Dermis blood vessel endothelial cell (primary cell): ENCODE measurements at places on chromosomes 2 and 18.

DNA sequence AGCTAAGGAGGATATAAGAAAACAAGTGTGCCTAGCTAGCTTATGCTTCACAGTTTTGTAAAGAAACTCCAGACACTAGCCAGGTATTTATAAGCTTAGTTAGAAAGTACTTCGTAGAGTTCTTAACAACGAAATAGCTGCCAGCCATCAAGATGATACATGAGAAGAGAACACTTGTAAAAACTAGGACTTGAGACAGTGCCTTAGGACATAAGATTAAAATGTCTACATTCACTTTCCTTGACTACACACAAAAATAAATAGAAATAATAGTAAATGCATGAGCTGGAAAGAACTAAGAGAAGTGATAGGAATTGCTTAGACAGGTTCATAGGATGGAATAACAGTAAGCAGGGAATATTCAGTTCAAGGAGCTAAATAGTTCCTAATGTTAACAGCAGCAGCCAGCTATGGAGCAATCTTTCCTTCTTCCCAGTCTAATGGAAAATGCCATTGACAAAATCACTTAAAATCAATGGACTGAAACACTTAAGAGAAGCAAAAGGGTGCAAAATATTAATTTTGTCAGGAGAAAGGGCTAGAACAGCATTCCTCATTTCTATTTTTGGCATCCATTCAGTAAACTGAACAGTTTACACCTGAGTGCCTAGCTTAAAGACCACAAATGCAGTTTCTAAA lies 186.6 kb downstream of the PDE11A start:
- DNase-seq, result no peak

GRCh38 chr18:14969500-14969899 lies 221.5 kb downstream of the ANKRD30B start:
- no peak for DNase-seq

DNA sequence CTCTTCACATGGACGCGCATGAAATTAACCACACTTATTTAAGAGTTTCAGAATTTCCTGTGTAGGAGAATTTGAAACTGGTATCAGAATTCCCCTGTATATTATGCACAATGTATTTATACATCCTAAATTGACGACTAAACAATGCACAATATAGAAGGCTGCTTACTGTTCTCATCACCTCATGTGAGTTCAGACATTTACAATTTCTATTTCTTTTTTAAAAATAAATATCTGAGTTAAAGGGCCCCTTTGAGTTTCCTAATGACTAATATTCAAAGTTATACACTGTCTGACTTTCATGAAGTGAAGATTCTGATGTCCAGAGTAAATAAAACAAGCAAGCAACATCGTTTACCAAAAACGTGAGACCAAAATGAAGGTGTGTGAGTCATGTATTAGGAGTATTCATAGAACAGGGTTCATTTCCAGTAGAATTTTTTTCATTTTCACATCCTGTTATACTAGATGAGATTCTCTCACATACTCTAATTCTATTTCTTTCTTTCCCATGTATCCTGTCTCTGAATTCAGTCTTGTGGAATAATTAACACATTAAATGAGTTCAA lies 406.2 kb downstream of the NUP35 start:
- DNase-seq, result no peak

GRCh38 chr18:50879302-50880118 lies 592 bp downstream of the ME2 start:
- peak; percentile 59 for DNase-seq

DNA sequence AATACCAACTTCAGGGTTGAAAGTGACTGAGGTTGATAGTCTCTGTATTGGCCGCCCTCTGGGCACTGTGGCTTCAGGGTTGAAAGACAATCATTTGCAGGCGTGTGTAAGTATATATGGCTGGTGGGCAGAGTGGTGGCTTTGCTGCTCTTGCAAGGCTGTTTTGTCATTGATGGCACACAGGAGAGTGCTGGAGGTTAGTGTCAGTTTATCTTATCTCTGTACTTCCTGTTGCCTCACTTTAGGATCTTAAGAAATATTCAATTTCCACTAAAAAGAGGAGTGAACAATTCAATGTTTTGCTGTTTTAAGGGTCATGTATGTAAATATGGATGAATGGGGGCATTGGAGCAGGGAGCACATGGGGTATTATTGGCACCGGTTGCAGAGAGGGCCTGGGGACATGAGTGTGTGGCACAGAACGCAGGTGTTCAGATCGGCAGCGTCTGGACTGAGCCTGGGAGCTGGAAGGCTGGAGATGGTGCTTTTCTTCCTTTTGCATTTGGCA lies 51.5 kb downstream of the NCK2 start:
- no peak for DNase-seq

- DNase-seq, result no peak
Observed at GRCh38 chr18:755506-755905, 43.1 kb upstream of the ENOSF1 start.

DNA sequence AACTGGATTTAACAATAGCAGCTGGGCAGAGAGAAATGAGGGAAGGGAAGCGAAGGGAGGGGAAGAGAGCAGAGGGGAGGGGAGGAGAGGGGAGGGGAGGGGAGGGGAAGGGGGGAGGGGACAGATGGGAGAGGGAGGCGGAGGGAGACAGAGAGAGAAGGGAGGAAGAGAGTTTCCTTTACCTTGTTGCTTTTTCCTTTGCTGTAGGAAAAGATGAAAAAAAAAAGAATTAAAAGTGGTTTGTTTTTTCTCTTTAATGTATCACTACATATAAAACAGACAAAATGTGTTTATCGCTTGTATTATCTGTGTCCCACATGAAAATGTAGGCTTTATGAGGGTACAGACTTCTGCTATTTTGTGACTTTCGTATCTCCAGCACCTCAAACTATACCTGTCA lies 190.4 kb upstream of the KYNU start:
- DNase-seq, result no peak

DNA sequence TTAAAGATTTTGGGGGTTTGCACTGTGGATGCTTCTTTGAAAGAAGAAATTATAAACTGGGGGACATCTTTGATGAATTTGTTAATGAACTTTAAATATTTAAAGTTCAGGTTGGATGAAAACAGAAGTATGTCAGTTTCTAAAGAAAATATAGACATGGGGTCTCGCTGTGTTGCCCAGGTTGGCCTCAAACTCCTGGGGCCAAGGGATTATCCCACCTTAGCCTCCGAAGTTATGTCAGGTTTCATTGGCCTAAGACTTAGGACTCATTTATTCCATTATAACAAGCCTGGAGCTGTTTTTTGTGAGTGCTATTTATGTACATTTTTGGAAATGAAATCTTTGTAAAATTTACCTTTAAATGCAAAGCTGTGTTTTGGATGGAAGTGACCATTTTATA lies 2.5 kb downstream of the NAB1 start:
- no peak for DNase-seq

DNA sequence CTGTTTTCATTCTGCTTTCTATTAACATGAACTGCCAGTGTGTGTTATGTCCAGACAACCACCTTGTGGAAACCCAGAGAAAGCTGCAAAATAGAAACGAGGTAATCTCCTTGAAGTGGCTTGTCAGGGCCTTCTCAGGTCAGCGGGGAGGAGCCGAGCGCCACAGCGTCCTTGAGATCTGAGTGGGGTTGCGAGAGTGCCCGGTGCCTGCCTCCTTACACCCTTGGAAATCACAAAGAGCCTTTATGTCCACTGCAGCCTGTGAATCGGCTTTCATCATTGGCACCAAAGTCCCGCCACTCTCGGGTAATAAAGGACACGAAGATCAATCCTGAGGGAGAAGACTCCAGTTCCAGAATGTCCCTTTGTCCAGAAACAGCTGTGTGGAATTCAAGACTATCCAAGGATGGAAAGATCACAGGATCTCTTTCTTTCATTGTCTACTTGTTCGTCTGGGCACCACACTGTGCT lies 135.2 kb downstream of the HRH4 start:
- no peak for DNase-seq

DNA sequence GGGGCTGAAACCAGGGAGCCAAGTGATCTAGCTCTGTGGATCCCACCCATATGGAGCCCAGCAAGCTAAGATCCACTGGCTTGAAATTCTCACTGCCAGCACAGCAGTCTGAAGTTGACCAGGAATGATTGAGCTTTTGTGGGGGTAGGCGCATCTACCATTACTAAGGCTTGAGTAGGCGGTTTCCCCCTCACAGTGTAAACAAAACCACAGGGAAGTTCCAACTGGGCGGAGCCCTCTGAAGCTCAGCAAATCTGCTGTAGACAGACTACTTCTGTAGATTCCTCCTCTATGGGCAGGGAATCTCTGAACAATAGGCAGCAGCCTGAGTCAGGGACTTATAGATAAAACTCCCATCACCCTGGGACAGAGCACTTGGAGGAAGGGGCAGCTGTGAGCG lies 96.7 kb downstream of the CCDC148 start:
- DNase-seq, result no peak

- DNase-seq, result peak; percentile 19
Observed at GRCh38 chr2:136116813-136117390, 1.0 kb downstream of the CXCR4 start.

DNA sequence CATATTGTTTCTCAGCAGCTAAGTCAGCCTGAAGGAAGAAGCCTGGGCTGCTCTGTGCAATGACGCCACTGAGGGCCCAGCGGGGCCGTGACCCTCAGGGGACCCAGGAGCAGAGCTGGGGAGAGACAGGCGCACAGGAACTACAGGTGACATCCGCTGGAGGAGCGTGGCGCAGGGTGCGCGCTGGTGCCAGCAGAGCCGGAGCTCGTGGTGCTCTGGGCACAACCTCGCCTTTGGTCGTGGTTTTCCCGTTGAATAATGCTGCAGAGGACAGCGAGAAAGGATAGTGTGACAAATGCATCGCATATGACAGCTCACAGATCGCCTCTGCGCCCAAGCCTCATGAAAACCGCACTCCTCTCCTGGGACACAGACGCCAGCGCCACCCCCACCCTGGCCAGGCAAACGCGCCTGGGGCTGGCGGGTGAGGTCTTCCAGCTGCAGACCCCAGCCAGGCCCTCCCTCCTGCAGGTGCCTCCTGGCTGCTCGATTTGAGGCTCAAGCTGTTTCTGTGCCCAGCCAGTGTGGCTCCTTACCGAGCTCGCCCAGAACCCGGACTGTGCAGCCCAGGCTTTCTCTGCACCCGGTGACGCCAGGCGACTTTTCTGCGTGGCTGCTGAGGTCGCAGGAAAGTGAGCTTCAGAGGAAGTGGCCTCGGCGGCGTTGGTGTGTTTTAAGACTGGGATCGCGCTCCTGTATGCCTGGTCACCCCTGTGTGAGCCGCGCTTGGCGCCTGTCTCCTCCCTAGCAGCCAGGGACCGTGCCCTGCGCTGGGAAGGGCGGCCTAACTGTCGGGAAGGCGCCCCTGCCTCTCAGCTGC lies 583.1 kb upstream of the HS6ST1 start:
- DNase-seq, result no peak

- no peak for DNase-seq
Observed at GRCh38 chr2:176819306-176819705, 393.3 kb upstream of the HNRNPA3 start.

GRCh38 chr18:75775121-75775520 lies 347.6 kb upstream of the SMIM21 start:
- DNase-seq, result no peak

DNA sequence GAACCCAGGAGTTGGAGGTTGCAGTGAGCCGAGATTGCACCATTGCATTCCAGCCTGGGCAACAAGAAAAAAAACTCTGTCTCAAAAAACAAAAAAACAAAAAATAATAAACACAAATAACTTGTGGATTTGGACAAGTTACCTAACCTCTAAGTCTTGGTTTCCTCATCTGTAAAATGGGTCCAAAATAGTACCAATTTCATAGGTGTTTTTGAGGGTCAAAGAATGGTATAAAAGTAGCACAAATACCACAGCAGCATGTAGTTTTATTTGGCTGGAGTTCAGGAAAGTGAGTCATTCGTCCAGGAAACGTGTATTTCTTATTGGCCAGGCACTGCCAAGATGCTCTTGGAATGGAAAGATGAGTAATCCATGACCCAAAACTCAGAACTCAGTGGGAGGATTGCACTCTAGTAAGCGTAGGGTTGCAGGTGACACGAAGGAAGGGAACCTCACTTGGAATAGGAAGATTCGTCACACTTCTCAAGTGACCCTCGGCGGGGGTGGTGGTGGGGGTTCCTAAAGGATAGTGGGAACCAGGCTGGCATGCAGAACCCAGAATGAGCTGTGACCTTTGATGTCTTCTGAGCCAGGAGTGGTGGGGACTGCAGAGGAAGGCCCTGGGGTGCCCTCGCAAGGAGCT lies 24.4 kb downstream of the GRHL1 start:
- DNase-seq, result peak; percentile 97

- DNase-seq, result no peak
Observed at GRCh38 chr2:71191570-71191943, 35.3 kb downstream of the PAIP2B start.

GRCh38 chr2:235544689-235544969 lies 50.8 kb downstream of the AGAP1 start:
- DNase-seq, result no peak

GRCh38 chr2:155442755-155443372 lies 744.4 kb downstream of the KCNJ3 start:
- no peak for DNase-seq

DNA sequence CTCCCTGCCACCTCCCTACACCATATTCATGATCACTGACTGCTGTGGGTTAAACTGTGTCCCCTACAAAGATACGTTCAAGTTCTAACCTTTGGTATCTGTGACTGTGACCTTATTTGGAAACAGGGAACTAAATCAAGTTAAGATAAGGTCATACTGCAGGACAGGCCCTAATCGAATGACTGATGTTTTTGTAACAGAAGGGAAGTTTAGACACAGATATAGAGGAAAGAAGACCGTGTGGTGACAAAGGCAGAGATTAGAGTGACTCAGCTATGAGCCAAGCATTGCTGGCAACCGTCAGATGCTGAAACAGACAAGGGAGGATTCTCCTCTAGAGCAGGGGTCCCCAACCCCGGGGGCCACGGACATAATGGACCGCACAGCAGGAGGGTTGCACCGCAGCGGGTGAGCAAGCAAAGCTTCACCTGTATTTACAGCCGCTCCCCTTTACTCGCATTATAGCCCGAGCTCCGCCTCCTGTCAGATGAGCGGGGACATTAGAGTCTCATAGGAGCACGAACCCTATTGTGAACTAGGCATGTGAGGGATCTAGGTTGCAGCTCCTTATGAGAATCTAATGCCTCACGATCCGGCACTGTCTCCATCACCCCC lies 28.9 kb upstream of the RNF152 start:
- DNase-seq, result no peak

DNA sequence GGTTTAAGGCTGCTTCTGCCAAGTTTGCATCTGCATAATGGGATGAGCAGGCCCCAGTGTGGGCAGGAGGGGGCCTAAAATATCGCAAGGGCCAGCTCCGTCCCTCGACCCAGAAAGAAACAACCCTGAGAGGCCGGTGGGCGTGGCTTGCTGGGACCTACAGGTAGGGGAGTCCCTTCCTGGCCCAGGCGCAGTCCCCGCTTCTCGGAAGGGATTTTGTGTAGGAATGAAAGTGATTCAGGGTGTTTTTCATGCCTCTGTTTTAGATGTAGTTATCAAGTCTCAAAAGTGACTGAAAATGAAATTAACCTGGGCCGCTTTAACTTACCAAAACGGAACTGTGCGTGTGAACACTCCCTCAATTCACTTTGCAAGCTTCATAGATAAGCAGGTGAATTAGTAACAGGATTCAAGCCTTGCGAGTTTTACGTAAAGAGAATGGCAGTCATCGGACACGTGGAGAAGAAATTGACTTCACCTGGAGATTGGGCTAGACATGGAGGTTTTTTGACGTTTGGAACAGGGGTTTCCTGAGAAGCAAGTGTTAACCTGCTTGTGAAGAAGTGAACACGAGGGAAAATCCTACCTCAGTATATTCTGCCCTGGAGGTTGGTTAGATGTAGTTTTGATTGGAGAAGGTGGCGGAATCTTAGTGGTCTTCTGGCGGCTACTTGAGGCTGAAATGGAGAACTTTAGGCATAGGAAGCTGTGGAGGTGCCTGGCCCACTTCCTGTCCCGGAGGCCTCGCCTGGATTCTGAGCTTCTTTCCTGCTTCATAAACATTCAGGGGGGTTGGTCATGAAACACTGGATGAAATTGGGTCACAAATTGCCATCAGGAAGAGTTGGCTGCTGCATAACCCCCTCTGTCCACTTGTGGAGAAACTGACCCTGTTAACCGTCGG lies 1.7 kb downstream of the NCK2 start:
- peak; percentile 17 for DNase-seq
